ENCODE measurements at places on chromosomes 2 and 18.

DNA sequence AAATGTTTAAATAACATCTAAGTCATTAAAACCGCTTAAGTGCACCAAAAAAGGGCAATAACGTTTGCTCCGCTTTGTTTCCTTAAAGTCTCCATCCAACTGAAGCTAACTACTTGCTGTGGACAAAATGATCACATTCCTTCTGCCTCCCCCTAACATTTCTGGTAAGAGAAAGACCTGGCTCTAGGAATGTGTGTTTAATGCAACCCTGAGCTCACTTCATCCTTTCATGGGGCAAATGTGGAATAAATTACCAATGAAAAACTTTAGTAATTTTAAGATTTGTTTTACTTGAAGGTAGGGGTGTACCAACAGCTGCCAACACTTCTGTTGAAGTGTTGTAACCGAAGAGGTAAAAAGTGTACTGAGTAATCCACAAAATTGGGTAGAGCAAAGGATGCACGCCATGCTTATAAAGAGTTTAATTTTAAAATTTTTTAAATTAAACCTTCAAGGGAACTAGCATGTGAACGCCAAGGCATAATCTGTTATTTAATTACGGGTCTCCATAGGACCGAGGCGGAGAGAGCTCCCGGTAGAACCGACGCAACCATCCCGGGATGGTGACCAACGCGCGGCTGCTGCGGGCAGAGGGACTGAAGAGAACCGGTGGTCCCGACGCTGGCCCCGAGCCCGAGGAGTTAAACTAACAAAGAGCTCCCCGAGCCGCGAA, 1.1 kb downstream of the HNRNPLL start:
- H3K36me3 ChIP-seq: peaks cover 11% of the 10 kb centered on the region
- H3K4me1 ChIP-seq: peaks cover 75% of the 10 kb centered on the region
- peak; percentile 73 for DNase-seq

- no peaks in the 10 kb centered on the region for H3K4me1 ChIP-seq
- no peaks in the 10 kb centered on the region for H3K27me3 ChIP-seq
- H3K4me3 ChIP-seq: no peak overlapping the region
- H3K27ac ChIP-seq: no peak overlapping the region
- no peak for DNase-seq
Measured at GRCh38 chr2:222835823-222836151, 25.0 kb upstream of the ACSL3 start.

GRCh38 chr2:180356676-180357075, 349.6 kb upstream of the CWC22 start:
- H3K27me3 ChIP-seq: no peaks in the 10 kb centered on the region
- no peak overlapping the region for H3K4me3 ChIP-seq
- H3K36me3 ChIP-seq: no peaks in the 10 kb centered on the region
- no peaks in the 10 kb centered on the region for H3K4me1 ChIP-seq
- H3K27ac ChIP-seq: no peak overlapping the region

DNA sequence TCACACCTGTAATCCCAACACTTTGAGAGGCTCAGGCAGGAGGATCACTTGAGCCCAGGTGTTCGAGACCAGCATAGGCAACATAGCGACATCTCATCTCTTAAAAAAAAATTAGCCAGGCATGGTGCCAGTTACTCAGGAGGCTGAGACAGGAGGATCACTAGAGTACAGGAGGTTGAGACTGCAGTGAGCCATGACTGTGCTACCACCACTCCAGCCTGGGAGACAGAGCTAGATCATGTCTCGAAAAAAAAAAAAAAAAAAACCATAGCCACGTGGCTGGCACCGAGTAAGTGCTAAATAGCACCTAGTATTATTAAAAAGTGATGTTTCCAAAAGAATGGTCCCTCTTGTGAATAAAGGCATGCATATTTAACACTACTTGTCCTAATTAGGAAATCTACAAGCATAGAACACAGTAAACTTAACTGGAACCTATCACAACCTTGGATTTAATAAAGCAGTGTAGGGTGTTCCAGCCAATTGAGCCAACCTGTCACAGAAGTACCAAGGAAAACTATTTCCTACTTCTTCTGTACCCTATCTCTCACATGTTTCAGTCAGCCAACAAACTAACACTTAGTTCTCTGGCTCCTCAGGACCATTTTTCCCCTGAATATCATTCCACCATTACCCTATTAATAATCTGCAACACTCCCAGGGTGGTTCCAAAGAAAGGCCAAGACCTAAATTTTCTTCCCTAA, 8.8 kb downstream of the RAB1A start:
- no peak overlapping the region for H3K27ac ChIP-seq
- no peaks in the 10 kb centered on the region for H3K36me3 ChIP-seq
- peaks cover 31% of the 10 kb centered on the region for H3K4me1 ChIP-seq
- no peaks in the 10 kb centered on the region for H3K27me3 ChIP-seq
- no peak for DNase-seq

GRCh38 chr2:97755491-97755890, 42.1 kb downstream of the ZAP70 start:
- H3K4me1 ChIP-seq: peaks cover 12% of the 10 kb centered on the region
- DNase-seq: no peak
- no peak overlapping the region for H3K27ac ChIP-seq
- H3K27me3 ChIP-seq: no peaks in the 10 kb centered on the region
- H3K4me3 ChIP-seq: no peak overlapping the region

Data from Karpas-422 (cell line).